Fibroblast of the aortic adventitia (primary cell): ENCODE measurements at places on chromosomes 7 and 10. TPM values are rescaled to one million over a fixed set of nuclear protein-coding genes. Genes with fewer than 3 reads are reported as not detected.

The TACR2 gene
- total RNA-seq: 0.18 TPM in 1 of 2 replicates, not detected in the other

The ST8SIA6 gene
- total RNA-seq: 0.09 TPM in 1 of 2 replicates, not detected in the other

The LLCFC1 gene
- not detected in 2 replicates for total RNA-seq

The HOXA13 gene
- total RNA-seq: not detected in 2 replicates

The UCN3 gene
- total RNA-seq: not detected in 2 replicates

The SFTPA1 gene
- total RNA-seq: not detected in 2 replicates

The FGL2 gene
- 39.3 and 64.4 TPM in 2 replicates for total RNA-seq

The TRIM74 gene
- not detected in 2 replicates for total RNA-seq

The TMEM176A gene
- total RNA-seq: not detected in 2 replicates

The SP8 gene
- not detected in 2 replicates for total RNA-seq

The TRPV6 gene
- 0.08 TPM in 1 of 2 replicates, not detected in the other for total RNA-seq

The NAT16 gene
- total RNA-seq: not detected in 2 replicates

The OPALIN gene
- not detected in 2 replicates for total RNA-seq

The CFAP43 gene
- total RNA-seq: 0.36 and 0.41 TPM in 2 replicates

The SPDYE1 gene
- total RNA-seq: not detected in 2 replicates

The PROSER2 gene
- 3.1 and 4.7 TPM in 2 replicates for total RNA-seq

The RPEL1 gene
- under 0.01 and 0.82 TPM in 2 replicates for total RNA-seq

The PAPOLB gene
- 0.18 TPM in 1 of 2 replicates, not detected in the other for total RNA-seq

The NRCAM gene
- total RNA-seq: 2.3 and 5.4 TPM in 2 replicates

The ASAH2 gene
- 0.25 and 1.5 TPM in 2 replicates for total RNA-seq

The CABCOCO1 gene
- total RNA-seq: 3.4 and 6.2 TPM in 2 replicates

The GIMAP8 gene
- total RNA-seq: 0.09 and 0.16 TPM in 2 replicates

The OTUD1 gene
- total RNA-seq: 6.1 and 8.0 TPM in 2 replicates

The LSM5 gene
- 50.8 and 64.9 TPM in 2 replicates for total RNA-seq

The ZNF789 gene
- total RNA-seq: 3.9 and 6.9 TPM in 2 replicates

The GDF2 gene
- not detected in 2 replicates for total RNA-seq

The ATOH7 gene
- total RNA-seq: not detected in 2 replicates

The PLEKHS1 gene
- not detected in 2 replicates for total RNA-seq

The MRPS24 gene
- total RNA-seq: 82.1 and 137 TPM in 2 replicates

The NRBF2 gene
- total RNA-seq: 16.6 and 26.6 TPM in 2 replicates

The ITGB8 gene
- 17.7 and 79.2 TPM in 2 replicates for total RNA-seq

The USP6NL gene
- 8.3 and 15.2 TPM in 2 replicates for total RNA-seq

The MYOZ1 gene
- total RNA-seq: not detected in 2 replicates

The HOXA6 gene
- total RNA-seq: not detected in 2 replicates

The EEPD1 gene
- 5.2 and 5.7 TPM in 2 replicates for total RNA-seq

The PAPSS2 gene
- 26.2 and 96.9 TPM in 2 replicates for total RNA-seq

The GRID2IP gene
- total RNA-seq: not detected in 2 replicates

The MINDY3 gene
- total RNA-seq: 36.2 and 43.6 TPM in 2 replicates

The SUN3 gene
- total RNA-seq: not detected in 2 replicates

The FAM131B gene
- total RNA-seq: 3.2 and 4.0 TPM in 2 replicates

The CFAP46 gene
- total RNA-seq: 0.09 and 1.5 TPM in 2 replicates

The LIPM gene
- 0.82 TPM in 1 of 2 replicates, not detected in the other for total RNA-seq

The CCSER2 gene
- 40.8 and 49.6 TPM in 2 replicates for total RNA-seq

The CDHR3 gene
- 14.0 and 19.6 TPM in 2 replicates for total RNA-seq

The SLIT1 gene
- total RNA-seq: 0.09 TPM in 1 of 2 replicates, not detected in the other

The CBLL1 gene
- total RNA-seq: 32.0 and 32.6 TPM in 2 replicates

The KCNK18 gene
- not detected in 2 replicates for total RNA-seq

The DNTT gene
- not detected in 2 replicates for total RNA-seq

The IKZF1 gene
- not detected in 2 replicates for total RNA-seq

The FAM25C gene
- not detected in 2 replicates for total RNA-seq

The RGS10 gene
- total RNA-seq: 42.0 and 42.4 TPM in 2 replicates

The TACC2 gene
- 9.2 and 15.3 TPM in 2 replicates for total RNA-seq

The SAMD9L gene
- total RNA-seq: 22.6 and 39.4 TPM in 2 replicates

The TBC1D12 gene
- total RNA-seq: 11.8 and 16.5 TPM in 2 replicates

The SYT15B gene
- 0.16 TPM in 1 of 2 replicates, not detected in the other for total RNA-seq
